GOT3 (cell line): ENCODE measurements at places on chromosomes 12 and 14.

DNA sequence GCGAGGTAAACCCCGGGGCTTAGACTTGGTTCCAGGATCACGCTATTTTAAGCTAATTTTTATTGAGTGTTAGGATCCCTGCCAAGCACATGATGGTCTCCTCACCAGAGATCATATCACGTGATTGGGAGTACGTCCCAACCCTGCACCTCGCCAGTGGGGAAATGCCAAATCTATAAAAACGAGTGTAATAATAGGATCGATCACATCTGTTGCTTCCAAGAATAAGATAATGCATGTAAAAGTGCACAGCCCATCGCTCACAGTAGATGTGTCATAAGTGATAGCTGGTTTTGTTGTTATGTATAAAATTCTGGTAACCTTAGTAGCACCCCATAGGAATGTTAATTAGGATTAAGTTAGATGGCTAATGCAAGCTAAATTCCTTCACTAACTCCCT is 581.0 kb upstream of the TMEM132C start:
- DNase-seq = no peak

- no peak for DNase-seq
Observed at GRCh38 chr12:132618683-132619043, at the start of gene P2RX2. P2RX2 (plus strand) TSS chr12:132618776; CDS start chr12:132618817, 41 bp downstream.

DNA sequence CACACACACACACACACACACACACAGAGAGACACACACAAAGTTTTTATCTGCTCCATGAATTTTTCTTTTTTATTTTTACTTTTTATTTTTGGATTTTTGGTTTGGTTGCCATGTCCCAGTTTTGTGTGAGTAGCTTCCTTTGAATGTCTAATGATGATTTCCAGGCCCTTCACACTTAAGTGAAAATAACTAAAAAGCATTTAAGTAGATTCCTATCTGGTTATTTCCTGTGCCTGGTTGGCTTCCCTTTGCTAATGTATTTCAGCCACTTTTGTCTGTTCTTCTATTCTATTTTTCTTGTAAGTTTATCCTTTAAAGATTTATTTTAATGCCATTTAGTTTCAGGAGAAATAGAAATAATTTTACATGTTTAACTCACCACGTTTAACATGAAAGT is 755.4 kb downstream of the SLC6A15 start:
- no peak for DNase-seq

- DNase-seq = no peak
Observed at GRCh38 chr14:33564774-33565630, 385.9 kb downstream of the EGLN3 start.
